Activated CD4-positive, alpha-beta T cell treated with anti-CD3 and anti-CD28 coated beads for 4 hours (primary cell): ENCODE measurements at places on chromosomes 7 and 10.

GRCh38 chr7:158815083-158815799, 14.1 kb downstream of the ESYT2 start:
- no peak for DNase-seq

DNA sequence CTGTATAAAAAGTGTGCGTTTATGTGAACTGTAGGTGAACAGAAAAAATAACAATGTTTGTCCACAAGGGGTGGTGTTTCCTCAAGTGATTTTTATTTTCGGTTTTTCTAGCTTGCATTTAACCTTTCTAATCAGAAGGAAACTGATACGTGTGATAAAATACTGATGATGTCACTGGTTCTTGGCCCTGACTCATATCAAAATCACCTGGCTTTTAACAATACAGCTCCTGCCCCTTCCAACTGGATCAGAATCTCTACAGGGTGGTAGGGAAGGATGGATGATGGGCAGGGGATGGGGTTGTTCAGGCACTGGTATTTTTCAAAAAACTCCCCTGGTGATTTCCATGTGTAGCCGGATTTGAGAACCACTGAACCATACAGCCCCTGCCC, 10.9 kb downstream of the NPFFR1 start:
- DNase-seq = no peak

- DNase-seq = no peak
Observed at GRCh38 chr10:48383393-48383792, 76.9 kb downstream of the MAPK8 start.

- DNase-seq = no peak
Observed at GRCh38 chr10:124239696-124240095, 146.3 kb upstream of the CHST15 start.

- DNase-seq = no peak
Observed at GRCh38 chr7:153381275-153382040, 621.9 kb downstream of the ACTR3B start.
